ENCODE measurements at places on chromosomes 16 and 17.

- DNase-seq = no peak
These were observed 417.5 kb downstream of the CDH11 start for GRCh38 chr16:64704386-64704785.

- no peak for DNase-seq
These were observed 12.2 kb downstream of the USB1 start for GRCh38 chr16:58013201-58013956.

- no peak for DNase-seq
These were observed 20.0 kb upstream of the WFIKKN1 start for GRCh38 chr16:610513-611381.

DNA sequence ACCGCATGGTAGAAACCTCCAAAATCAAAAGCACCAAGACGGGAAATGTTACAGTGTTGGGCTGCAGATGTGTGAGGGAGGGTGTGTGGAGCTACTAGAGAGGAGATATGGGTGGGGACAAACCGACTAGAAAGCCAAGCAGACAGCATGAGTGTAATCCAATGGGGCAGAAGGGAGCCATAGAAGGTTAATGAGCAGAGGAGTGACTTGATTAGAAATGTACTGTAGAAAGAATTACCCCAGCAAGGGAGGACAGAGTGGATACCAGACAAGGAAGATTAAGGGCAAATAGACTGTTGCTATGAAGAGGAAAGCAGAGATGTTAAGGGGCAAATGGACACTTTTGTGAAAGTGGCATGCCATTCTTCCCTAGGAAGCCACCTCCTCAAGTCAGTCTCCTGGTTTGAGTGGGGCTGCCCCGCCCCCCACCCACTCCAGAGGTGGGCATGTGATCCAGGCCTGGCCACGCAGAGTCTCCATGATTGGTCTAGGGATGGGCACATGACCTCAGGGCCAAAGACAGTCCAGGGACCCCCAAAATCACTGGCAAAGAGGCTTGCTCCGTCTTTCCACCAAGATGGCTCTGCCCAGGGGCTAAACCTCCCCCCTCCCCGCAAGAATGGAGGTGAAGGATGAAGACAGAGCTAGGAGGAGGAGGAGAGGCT lies 4.3 kb downstream of the COTL1 start:
- DNase-seq = no peak

DNA sequence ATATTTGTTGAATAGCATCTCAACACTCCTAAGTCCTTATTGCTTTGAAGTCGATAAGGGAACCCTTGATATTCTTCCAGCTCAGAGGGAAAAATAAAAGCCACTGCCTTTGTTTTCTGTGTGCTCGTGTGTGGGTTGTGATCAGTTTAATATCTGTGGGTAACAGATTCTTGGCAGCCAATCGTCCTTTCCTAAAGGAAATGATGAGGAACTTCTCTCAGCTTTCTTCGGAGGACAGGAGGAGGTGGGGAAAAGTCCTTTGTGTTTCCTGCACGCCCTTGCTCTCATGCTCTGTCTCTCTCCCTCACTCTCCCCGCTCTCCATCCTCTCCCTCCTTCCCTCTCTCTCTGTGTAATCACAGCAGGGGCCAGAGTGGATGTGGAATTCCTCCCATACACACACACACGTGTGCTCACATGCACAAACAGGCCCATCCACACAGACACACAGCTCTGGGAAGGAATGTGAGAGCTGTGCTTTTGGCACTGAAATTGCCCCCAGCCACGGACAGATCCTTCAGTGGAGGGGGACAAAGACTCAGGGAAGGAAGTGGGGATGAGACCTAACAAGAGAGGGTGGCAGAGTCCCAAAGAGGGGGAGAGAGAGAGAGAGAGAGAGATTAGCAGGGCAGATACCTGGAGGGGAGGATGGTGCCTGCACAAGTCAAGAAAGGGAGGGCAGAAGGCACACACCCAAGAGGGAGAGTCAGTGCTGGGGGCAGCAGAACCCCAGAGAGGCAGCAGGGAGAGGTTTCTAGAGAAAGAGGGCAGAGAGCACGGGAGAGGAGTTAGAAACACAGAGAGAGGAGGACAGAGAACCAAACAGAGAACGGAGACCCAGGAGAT lies 83.5 kb upstream of the PLCG2 start:
- DNase-seq = no peak

- no peak for DNase-seq
These were observed 2.5 kb upstream of the SRRM2 start for GRCh38 chr16:2749936-2750335.

GRCh38 chr17:3594051-3594800 lies 15.0 kb downstream of the TRPV1 start:
- no peak for DNase-seq

DNA sequence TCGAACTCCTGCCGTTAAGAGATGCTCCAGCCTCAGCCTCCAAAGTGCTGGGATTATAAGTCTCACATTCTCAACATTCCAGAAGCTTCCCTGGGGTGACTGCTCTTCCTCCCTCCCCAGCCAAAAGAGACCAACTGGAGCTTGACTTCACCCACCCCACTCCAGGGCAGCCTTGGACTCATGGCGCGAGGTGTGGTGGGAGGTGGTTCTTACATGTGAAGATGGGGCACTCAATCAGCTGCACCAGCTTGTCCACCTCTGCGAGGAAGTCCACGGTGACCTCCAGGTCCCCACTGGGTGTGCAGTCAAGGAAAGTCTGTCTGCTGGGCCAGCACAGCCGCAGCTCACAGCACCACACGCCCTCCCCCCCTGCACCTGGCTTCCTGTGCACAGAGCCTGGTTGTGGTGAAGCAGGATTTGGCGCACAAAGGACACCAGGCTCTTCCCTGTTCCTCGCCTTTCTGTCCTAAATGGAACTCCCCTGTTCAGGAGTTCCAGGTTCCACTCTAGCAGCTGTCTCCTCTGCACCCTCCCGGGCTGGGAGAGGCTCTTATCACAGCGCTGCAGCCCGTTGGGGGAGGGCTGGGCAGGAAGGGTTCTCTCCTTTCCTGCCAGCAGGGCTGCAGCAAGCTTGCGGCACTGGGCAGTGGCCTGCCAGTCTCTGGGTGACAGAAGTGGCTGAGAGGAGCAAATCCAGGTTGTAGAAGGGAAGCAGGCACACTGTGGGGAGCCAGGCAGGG lies 9.6 kb upstream of the MTSS2 start:
- DNase-seq = no peak

DNA sequence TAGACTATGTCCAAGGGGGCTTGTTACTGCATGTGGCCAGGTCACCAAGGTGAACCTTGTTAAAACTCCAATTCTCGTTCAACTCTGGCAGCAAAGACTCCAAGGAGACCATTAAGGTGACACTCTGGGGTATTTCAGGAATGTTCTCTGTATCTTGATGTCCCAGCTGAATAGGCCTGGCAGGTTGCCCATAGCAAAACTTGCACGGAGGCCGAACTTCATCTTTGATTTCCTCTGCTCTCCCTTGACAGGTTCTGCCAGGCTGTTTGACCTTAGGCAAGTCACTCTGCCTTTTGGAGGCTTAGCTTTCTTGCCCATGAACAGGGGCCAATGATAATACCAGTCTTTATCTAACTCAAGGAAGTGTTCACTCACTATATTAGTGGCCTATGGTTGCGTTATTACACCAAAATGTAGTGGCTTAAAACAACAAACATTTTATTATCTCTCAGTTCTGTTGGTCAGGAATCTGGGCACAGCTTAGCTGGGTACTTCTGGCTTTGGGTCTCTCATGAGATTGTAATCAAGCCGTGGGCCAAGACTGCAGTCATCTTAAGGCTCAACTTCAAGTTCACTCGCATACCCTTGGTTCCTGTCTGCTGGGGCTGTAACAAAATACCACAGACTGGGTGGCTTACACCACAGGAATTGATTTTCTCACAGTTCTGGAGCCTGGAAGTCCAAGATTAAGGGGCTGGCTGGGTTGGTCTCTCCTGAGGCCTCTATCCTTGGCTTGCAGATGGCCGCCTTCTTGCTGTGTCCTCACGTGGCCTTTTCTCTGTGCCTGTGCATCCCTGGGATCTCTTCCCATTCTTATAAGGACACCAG lies 168.5 kb downstream of the UTP18 start:
- no peak for DNase-seq

- no peak for DNase-seq
These were observed 56.0 kb downstream of the ABAT start for GRCh38 chr16:8730335-8730915.

DNA sequence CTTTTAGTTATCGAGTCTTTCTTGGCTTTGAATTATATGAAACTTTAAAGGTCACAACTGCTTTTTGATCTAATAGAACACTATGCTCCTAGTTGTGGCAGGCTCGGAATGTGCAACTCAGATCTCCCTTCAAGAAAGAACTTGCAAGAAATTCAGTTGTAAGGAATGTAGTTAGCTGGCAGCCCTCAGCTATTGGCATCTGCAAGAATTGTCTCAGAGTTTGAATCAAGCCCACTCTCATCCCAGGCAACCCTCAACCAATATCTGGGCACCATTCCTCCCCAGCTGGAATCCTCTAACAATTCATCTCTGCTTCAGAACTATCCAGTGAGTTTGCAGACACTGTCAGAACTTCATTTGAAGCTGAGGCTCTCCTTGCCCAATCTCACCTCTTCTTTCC lies 447.2 kb downstream of the KIF2B start:
- DNase-seq = no peak

- DNase-seq = no peak
These were observed 22.5 kb downstream of the METRNL start for GRCh38 chr17:83101805-83102480.

- DNase-seq = no peak
These were observed 86.4 kb upstream of the LGALS9 start for GRCh38 chr17:27544350-27545131.

GRCh38 chr17:42566883-42567573 lies at the start of gene MLX:
Gene MLX, plus strand, starts transcription at chr17:42567100. Its CDS starts 25 bp downstream, at chr17:42567125.
- no peak for DNase-seq

- no peak for DNase-seq
These were observed 32.6 kb downstream of the ERN1 start for GRCh38 chr17:64097196-64097936.

DNA sequence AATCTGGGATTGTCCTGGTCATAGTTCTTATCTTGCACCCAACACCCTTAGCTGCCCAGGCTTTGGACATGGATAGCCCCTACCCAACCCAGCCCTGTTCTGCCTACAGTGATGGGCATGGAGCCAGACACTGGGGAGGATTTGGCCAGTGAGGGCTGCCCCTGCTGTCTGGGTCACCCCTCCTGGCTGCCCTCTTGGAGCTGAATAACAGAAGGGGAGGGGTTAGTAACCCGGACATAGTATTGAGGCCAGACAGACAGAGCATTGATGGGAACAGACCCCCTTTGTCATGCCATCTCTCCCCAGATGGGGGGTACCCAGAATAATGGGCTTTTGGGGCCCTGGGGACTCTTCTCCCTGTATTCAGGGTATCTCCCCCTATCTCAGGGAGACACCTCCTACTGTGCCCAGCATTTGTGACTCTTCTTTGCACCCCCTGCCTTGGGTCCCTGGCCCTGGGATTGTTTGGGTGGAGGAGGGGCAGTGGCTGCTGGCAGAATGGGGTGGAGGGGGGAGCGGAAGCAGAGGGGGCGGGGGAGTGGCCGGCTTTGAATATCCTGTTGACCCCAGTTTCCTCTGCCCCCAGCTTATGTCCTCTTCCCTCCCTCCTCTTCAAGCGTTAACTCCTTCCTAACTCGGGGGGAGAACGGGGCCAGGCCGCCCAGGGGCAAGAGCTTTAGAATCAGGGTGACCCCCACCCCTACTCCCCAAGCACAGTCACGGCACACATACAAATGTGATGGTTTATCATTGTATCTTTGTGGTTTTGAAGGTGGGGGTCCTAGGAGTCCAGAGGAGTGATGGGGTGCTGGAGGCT lies 17.0 kb downstream of the GJD3 start:
- no peak for DNase-seq

DNA sequence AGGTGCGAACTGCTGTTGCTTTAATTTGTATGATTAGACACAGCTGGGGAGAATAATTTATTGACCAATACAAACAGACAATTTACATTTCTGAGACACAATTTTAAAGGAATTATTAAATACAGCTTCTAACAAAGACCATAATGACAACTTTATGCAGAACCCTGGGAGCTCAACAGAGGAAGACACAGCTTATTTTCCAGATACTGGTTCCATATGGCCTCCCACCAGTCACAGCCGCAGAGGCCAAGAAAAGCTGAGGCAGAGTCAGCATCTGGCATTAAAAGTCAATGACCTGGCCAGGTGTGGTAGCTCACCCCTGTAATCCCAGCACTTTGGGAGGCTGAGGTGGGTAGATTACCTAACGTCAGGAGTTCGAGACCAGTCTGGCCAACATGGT lies 66.1 kb upstream of the BCAR1 start:
- DNase-seq = no peak

DNA sequence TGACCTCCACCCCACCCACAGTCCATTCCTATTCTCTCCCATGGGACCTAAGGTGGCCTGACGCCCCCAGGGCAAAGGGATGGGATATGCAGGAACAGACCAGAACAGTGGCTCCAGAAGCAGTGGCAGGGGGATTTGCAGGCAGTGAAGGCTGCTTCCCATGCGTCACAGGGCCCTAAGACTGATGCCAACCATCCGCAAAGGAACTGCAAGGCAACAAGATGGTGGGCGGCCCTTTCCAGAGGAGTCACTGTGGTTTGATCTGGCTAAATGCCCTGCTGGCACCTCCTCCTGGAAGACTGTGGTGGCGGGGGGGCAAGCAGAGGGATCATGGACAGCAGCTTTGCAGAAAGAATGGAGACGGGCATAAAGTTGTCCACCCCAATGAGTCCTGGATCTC lies 4.4 kb upstream of the SLC39A11 start:
- no peak for DNase-seq

DNA sequence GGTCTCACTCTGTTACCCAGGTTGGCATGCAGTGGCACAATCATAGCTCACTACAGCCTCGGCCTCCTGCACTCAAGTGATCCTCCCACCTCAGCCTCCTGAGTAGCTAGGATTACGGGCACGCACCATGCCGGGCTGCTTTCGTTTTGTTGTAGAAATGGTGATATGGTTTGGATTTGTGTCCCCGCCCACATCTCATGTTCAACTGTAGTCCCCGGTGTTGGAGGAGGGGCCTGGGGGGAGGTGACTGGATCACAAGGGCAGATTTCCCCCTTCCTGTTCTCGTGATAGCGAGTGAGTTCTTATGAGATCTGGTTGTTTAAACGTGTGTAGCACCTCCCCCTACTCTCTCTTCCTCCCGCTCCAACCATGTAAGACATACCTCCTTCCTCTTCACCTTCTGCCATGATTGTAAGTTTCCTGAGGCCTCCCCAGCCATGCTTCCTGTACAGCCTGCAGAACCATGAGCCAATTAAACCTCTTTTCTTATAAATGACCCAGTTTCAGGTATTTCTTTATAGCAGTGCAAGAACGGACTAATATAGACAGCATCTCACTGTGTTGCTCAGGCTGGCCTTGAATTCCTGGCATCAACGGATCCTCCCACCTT lies 6.0 kb downstream of the PDZD9 start:
- DNase-seq = no peak
